ENCODE measurements at places on chromosomes 2 and 18.
A peak's percentile ranks its signal among the peaks of the same experiment; 100 is the strongest.

DNA sequence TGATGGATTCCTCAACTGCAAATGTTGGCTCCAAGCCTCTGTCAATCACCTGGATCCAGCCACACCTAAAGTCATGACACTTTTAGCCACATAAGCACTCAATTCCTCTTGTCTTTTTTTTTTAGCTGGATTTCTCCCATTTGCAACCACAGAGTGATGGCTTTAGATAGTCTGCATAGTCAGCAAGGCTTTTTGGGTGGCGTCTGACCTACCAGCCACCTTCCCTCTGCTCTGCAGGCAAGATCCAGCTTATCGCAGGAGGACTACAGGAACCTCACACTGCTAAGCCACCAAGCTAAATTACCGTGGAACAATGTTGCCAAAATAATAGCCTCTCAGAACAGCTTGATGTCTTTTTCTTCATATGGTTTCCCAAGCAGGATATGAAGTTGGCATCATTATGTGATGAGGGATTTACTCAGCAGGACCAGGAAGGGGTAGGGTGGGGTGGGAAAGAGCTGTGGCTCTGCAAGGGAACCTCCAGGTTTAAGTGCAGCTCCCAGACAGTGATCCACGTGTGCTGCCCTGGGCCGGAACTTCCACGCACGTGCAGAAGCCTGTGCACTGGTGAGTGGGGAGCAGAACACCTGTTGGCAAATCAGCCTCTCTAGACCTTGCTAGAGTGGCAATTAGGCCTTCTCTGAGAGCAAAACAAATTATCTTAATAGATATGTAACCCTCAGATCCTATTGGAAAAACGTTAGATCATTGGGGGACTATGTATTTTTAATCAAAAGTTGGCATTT lies 170.6 kb upstream of the NCK2 start:
- no peak for ATAC-seq

GRCh38 chr2:82599021-82599420 lies 1860.1 kb downstream of the SUCLG1 start:
- ATAC-seq: no peak

- ATAC-seq: no peak
Observed at GRCh38 chr18:75462178-75462832, 34.8 kb upstream of the SMIM21 start.

DNA sequence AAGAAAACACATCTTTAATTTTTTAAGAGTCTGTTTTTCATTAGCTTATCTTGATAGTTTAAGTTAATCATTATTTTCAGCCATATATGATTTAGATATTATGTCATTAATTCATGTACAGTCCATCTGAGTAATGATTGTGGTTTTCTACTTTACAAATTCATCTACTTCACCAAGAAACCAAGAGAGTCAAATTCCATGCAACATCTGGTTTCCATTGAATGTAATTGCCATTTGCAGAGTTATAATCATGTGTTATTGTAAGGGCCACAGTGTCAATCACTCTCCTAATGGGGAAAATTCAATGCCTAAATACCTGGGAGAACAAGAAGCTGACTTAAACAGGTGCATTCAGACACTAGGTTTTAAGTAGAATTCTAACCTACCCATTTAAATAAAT lies 217.2 kb upstream of the OSR1 start:
- ATAC-seq: peak; percentile 39

- ATAC-seq: no peak
Observed at GRCh38 chr18:56028514-56028913, 440.5 kb upstream of the TCF4 start.
